LoVo (cell line): ENCODE measurements at places on chromosomes 7 and 10.
A peak's percentile ranks its signal among the peaks of the same experiment; 100 is the strongest.

DNA sequence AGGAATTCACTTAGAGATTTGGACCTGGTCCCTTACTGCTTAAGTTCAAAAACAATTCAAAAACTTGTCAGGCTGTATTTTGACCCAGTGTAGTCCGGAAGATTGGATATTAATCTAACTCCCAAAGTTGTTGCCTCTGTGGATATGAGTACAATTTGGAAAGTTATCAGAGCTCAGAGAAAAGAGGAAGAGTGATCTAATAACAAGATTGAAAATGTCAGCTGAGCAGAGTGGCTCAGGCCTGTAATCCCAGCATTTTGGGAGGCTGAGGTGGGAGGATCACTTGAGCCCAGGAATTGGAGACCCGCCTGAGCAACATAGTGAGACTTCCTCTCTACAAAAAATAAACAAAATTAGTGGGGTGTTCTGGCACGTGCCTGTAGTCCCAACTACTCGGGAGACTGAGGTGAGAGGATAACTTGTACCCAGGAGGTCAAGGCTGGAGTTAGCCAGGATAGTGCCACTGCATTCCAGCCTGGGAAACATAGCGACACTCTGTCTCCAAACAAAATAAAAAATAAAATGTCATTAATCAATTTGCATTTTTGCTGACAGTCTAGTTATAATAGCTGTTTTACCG lies 3.2 kb upstream of the ASCC1 start:
- DNase-seq: no peak

DNA sequence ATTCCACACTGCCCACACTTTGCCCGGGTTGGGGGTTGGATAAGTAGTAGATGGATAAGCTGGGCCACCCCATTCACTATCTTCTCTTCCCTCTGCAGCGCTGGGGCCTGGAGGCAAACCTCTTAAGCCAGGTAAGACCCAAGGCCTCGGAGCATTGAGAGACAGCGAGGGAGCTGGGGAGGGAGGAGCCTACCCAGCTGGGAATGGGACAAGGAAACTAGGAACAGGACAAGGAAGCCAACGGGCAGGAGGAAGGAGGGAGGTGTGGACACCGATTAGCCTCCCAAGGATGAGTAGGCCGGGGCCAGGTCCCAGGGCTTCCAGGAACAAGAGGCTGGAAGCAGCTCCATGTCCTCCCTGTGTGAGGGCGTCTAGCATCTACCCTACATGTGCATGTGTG lies 9.6 kb downstream of the ELN start:
- no peak for DNase-seq

- DNase-seq: no peak
Observed at GRCh38 chr10:68597407-68597806, 37.3 kb downstream of the TET1 start.

GRCh38 chr10:66980246-66980815 lies 54.5 kb downstream of the LRRTM3 start:
- no peak for DNase-seq

DNA sequence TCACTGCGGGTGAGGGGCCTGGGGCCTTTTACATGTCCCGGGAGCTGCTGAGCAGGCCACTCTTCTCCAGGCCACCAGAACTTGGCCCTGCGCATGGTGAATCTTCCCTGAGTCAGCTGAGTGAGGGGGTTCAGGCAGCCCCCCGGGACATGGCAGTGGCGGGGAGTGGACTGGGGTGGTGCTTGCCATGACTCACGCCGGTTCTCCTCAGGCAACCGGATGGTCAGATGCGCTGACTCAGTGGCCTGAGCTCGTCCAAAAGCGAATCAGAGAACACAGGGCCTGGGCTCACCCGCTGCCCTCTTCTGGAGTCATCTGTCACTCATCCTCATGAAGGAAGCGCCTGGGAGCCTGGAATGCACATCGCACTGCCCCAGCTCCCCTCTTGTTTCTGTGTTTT lies 33.5 kb downstream of the HTRA1 start:
- no peak for DNase-seq

GRCh38 chr10:14820010-14820774 lies 17.6 kb downstream of the CDNF start:
- DNase-seq: no peak

DNA sequence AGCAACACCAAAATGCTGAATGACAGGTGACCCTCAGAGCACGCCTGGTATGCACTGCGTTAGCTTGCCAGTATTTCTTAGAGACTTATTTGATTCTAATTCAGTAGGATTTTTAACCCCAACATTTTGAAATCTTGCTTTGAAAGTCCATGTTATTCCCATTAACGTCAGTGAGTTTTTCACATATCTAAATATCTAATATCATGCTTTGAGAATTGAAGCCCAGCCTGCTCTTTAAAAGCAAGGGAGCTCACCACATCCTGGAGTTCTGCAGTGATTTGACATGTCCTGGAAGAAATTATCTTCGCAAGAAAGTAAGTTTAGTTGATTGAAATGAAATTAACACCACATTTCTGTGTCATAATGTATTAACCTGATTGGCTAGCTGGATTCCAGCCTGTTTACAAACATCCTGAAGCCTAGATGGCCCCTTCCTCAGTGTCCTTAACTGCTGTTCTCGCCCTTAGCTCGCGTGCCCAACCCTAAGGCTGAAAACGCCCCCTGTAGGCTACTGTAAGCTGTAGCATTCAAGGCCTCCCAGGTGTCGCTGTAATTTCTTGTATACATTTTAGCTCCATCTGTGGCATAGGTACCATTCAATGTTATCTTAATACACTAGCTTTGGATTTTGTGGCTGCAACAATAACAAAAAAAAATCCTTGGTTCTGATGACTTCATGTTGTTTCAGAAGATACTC lies 191.5 kb downstream of the MGMT start:
- DNase-seq: no peak

DNA sequence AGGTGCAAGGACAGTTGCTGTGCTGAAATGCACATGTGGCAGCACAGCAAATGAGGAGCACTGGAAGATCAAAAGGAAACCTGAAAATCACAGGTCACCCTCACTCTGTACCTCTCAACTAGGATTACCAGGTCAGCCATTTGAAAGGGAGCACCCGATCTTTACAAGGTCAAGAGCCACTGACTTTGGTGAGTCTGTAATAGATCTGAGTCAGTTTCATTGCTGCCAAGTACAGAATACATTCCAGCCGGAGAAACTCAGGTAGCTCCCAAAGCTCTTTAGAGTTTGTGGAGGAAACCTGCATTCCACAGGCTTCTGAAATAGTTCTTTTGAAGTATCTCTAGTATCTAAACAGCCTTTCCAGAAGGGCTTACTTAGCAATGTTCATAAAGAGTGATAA lies 217.5 kb downstream of the SNX13 start:
- no peak for DNase-seq

- DNase-seq: peak; percentile 16
Observed at GRCh38 chr7:126856691-126857291, 395.9 kb downstream of the GRM8 start.

GRCh38 chr7:135509589-135509838 lies 388 bp downstream of the CNOT4 start:
- DNase-seq: peak; percentile 82

GRCh38 chr7:73967832-73968290 lies 60.1 kb upstream of the ELN start:
- no peak for DNase-seq
